ENCODE measurements at places on chromosomes 2 and 18.

DNA sequence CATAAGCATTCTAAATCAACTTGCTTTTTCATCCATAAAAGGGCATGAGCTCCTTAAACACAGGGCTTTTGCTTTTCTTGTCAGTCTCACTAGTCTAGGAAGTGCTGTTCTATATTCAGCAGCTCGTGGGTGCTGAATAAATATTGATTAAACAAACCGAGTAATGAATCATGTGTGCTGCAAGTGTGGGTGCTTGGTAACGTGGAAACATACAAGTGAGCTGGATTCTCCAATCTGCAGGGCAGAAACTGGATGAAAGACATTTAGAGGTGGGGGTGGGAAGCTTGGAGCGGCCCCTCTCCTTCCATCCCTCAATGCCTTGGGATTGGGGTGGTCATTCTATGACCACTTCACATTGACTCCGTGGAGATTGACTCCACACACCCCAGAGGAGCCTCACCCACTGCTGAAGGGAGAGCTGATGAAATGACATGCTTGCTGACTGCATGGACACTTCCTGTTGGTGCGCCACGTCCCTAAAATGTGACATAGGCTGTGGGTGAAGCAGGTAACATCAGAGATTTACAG lies 114.6 kb downstream of the DOCK10 start:
- peak; percentile 87 for DNase-seq

- DNase-seq = no peak
Observed at GRCh38 chr2:45950606-45951005, 299.1 kb downstream of the PRKCE start.

GRCh38 chr2:86072271-86072858 lies 33.3 kb downstream of the POLR1A start:
- DNase-seq = no peak

DNA sequence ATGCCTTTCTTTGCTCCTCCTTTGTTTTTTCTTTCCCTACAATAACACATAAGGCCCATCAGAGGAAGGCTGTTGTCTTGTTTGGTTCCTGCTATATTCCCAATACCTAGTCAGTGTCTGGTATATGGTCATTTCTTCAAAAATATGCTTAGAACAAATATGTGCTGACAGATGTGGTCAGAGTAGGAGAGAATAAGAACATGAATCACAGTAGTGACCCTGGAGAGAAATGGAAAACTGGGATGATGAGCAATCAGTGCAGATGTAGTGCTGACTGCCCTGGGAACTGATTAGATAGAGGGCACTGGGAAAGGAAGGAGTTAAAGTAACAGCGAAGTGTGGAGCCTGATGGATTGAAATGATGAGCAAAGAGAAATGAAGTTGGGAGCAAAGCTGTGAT lies 189.4 kb upstream of the LHCGR start:
- no peak for DNase-seq

- no peak for DNase-seq
Observed at GRCh38 chr2:16708173-16708572, 42.5 kb upstream of the CYRIA start.

GRCh38 chr2:136126421-136126926 lies 8.5 kb upstream of the CXCR4 start:
- no peak for DNase-seq

GRCh38 chr2:109448946-109449788 lies 164.6 kb downstream of the SEPTIN10 start:
- DNase-seq = no peak

DNA sequence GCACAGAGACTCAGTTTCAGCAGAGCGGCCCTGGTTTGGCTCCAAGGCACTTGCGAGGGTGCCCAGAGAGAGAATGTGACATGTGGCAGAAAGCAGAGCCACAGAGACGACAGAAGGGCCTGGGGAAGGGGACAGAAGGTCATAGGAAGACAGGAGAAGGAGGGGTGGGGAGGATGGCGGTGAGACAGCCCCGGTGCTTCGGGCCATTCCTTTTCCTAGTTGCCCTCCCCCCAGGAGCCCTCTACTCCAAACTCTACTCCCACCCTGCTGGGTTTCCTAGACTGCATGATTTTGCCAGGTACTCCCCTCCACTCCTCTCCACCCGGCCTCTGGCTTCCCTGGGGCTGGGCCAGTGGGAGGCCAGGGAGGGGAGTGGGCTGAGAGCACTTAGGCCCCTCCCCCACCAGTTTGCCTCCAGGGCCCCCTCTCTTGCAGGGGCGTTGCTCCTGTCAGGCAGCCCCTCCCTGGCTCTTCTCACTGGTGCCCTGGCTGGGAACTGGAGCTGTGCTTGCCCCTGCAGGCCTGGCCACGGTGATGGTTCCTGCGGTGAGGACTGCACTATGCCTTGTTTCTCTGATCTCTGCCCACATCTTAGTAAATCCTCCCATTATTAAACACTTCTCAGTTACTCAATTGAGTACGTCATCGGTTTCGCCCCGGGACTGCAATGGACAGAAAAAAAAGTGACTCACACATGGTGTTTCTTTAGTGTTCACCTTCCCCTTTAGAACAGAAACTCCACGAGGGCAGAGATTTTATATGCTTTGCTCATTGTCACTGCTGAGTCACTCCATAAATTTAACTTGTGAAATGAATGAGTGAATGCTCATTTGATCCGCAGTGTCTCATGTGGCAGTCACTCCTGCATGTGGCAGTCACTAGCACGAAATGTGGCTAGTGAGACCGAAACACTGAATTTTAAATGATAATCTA lies 58.7 kb upstream of the SP3 start:
- no peak for DNase-seq

- DNase-seq = no peak
Observed at GRCh38 chr18:58960946-58961722, 96.5 kb downstream of the ZNF532 start.

Data from activated CD8-positive, alpha-beta memory T cell treated with anti-CD3 and anti-CD28 coated beads, Interleukin-2, amount 10 ng/mL, durations not matched to agents 7 days and 5 days (primary cell).